ENCODE measurements at places on chromosomes 2 and 18. TPM values are rescaled to one million over a fixed set of nuclear protein-coding genes. Genes with fewer than 3 reads are reported as not detected.

DNA sequence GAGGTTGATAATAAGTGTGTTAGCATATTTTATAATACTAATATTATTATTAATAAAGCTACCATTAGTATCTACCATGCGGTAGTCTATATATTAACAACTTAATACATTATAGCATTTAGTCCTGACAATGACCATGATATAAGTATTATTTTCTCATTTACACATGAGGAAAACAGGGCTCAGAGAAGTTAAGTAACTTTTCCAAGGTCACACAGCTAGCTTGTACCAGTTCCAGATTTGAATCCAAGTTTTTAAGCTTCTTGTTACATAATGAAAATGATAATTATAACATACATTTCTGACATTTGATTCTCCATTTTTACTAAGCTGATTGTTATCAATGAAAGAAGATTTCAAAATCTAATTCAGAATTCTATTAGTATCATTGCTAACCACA lies 310.6 kb downstream of the AGPS start:
- no peak overlapping the region for H3K4me3 ChIP-seq
- no peak overlapping the region for H3K27ac ChIP-seq
- H3K27me3 ChIP-seq, result peaks cover 9% of the 10 kb centered on the region
- DNase-seq, result no peak
- H3K36me3 ChIP-seq, result no peaks in the 10 kb centered on the region
- no peaks in the 10 kb centered on the region for H3K4me1 ChIP-seq

DNA sequence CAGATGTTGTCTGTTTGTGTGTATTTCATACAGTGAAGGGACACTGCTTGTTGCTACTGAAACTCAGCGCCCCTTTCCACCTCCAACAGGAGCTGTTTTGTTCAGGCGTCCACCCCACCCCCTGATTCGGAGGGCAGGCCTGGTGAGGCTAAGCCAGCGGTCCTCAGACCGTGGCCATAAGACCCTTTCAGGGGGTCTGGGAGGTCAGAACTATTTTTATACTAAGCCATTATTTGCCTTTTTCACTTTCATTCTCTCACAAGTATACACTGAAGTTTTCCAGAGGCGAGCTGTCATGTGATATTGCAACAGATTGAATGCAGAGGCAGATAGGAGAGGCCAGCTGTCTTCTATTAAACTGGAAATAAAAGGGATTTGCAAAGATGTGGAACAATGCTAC lies 39.7 kb upstream of the IGFBP5 start:
- H3K4me3 ChIP-seq, result no peak overlapping the region
- no peak for DNase-seq
- H3K27me3 ChIP-seq, result peaks cover 11% of the 10 kb centered on the region

GRCh38 chr2:210224941-210225672 lies at the start of gene ACADL:
Gene ACADL (minus strand): TSS chr2:210225447. CDS start chr2:210225263, 184 bp downstream.
- H3K27me3 ChIP-seq, result peaks cover 49% of the 10 kb centered on the region
- H3K27ac ChIP-seq, result no peak within 1 kb of the TSS
- H3K36me3 ChIP-seq, result no peaks in the 10 kb centered on the region

- DNase-seq, result no peak
- peaks cover 3% of the 10 kb centered on the region for H3K27me3 ChIP-seq
- H3K4me3 ChIP-seq, result no peak overlapping the region
- H3K36me3 ChIP-seq, result no peaks in the 10 kb centered on the region
- no peak overlapping the region for H3K27ac ChIP-seq
These were observed 25.5 kb downstream of the TANC1 start for GRCh38 chr2:158993721-158994587.

GRCh38 chr2:166057370-166058164 lies 70.3 kb downstream of the SCN1A start:
- no peaks in the 10 kb centered on the region for H3K4me1 ChIP-seq
- no peak for DNase-seq
- H3K27me3 ChIP-seq, result no peaks in the 10 kb centered on the region
- no peaks in the 10 kb centered on the region for H3K36me3 ChIP-seq
- H3K27ac ChIP-seq, result no peak overlapping the region

DNA sequence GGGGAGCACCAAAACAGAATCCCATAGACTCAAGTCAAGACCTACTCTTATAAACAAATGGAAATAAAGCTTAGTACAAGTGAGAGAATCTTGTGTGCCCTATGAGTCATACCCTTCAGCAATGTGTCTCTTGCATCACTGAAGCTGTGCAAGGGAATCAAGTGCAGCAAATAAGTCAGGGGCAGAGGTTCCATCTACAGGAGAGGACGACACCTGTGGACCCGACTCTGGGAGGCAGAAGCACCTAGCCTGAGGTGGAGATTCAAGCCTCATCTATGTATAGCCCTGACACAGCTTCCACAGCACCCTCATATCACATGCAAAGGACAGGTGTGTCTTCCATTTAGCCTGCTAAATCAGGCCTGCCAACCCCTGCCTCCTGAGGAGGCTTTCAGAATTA lies 298.2 kb downstream of the CNTNAP5 start:
- no peaks in the 10 kb centered on the region for H3K4me1 ChIP-seq
- H3K27me3 ChIP-seq, result no peaks in the 10 kb centered on the region
- no peak for DNase-seq
- no peak overlapping the region for H3K27ac ChIP-seq

CRYGD gene
- not detected for total RNA-seq

ALPG gene
- total RNA-seq, result not detected
